ENCODE measurements at places on chromosomes 3 and 15.

DNA sequence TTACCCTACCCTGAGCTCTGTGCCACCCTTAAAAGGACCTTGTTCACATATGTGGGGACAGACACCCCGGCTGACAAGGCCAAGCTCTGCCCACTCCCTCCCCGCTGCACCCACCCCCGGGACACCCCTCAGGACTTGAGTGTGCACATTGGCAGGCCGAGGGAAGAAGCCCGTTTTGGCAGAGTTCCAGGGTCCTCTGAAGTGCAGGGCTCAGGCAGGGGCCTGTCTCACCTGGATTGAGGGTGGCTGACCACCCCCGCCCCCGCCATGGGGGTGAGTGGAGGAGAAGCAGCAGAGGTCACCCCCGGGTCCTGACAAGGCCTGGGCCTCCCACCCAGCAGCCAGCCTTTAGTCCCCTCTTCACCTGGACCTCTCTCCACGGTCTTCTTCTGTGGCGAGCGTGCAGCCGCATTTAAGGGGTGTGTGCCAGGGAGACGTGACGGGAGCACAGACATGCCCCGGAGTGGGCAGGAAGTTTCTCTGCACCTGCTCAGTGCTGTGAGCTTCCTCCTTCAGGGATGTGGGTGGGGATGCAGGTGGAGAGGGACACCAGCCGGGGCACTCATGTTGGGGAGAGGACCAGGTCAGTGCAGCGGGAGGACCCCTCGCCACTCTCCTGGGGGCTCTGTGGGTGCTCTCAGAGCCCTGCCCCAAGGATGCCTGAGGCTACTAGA lies 50.7 kb downstream of the LINGO1 start:
- DNase-seq = no peak

- no peak for DNase-seq
Observed at GRCh38 chr3:15819576-15819975, 21.8 kb upstream of the ANKRD28 start.

- no peak for DNase-seq
Observed at GRCh38 chr3:194483850-194484249, 3.0 kb downstream of the ATP13A3 start.

- DNase-seq = no peak
Observed at GRCh38 chr15:101654171-101654570, 2.0 kb upstream of the TM2D3 start.

DNA sequence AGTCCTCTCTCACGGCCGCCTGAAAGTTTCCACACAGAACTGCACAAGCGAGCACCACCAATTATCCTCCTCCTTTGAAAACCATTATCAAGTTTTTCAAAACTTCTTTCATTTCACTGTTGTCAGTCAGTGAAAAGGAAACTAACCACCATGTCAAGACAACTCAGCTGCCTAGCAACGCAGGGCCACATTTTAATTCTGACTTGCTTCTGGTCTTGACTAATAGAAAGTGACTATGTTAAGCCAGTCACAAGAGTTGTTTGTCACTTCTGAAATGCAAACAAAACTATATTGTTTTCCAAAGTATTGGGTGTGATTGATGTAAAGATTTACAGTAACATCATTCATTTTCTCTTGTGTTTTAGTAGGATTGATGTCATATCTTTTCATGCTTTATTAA lies 612.8 kb upstream of the AGTR1 start:
- no peak for DNase-seq

GRCh38 chr15:84828086-84828908 lies 11.1 kb downstream of the ALPK3 start:
- no peak for DNase-seq

DNA sequence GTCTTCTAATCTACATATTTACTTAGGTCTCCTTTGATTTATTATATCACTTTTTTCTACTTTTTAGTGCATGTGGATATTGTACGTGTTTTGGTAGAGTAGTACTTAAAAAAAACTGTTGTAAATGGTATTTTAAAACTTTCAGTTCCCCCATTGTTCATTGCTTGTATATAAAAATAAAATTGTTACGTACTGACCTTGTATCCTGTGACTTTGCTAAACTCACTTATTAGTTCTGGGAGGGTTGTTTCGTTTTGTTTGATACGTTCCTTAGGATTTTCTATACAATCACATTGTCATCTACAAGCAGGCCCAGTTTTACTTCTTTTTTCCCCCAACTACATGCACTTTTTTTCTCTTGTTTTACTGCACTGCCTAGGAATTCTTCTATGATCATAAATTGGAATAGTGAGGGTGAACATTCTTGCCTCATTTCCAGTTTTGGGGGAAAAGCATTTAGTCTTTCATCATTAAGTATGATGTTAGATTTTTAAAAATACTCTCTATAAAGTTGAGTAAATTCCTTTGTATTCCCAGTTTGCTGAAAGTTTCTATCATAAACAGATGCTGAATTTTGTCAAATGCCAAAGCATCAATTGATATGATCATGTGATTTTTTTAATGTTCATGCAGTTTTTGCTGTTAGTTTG lies 33.5 kb upstream of the ACKR4 start:
- no peak for DNase-seq

Data from NT2/D1 (cell line).